T1000 (cell line): ENCODE measurements at places on chromosomes 5 and 9.

DNA sequence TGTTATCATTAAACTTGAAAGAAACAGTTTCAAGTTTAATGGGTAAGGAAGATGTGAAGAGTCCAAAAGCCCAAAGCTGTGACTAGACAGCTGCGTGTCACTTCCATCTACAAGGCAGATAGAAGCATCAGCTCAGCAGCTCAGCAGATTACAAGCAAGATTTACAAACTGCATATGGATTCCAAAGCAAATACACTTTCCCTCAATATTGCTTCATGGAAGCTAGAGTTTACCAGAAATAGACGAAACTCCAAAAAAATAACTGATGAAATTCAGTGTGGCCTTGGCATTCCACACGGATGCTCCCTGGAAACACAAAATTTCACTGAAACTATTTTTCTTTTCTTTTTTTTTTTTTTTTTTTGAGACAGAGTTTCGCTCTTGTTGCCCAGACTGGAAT lies 17.9 kb downstream of the MYO10 start:
- no peak for DNase-seq

GRCh38 chr5:169701910-169702451 lies 64.9 kb downstream of the DOCK2 start:
- DNase-seq = no peak

GRCh38 chr5:88815050-88815789 lies 67.8 kb downstream of the MEF2C start:
- no peak for DNase-seq

DNA sequence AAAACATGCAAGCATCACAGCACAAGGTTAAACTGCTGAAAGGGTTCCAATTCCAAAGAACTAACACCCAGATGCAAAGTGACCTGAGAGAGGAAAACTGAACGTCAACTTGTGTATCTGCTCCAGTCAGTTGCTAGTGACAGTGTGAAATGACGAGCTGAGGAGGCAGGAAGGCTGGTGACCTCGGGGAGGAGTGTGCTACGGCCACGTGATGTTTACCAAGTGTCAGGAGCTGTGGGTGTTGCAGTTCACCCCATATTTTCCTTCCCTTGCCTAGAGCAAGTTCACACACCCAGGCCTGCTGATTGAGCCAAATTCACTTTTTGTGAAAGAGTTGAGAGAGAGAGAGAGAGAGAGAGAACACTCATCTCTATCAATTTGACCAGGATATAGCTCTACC lies 231.6 kb upstream of the ANKH start:
- DNase-seq = no peak

- no peak for DNase-seq
These were observed 122.1 kb downstream of the SNX18 start for GRCh38 chr5:54639621-54640020.

DNA sequence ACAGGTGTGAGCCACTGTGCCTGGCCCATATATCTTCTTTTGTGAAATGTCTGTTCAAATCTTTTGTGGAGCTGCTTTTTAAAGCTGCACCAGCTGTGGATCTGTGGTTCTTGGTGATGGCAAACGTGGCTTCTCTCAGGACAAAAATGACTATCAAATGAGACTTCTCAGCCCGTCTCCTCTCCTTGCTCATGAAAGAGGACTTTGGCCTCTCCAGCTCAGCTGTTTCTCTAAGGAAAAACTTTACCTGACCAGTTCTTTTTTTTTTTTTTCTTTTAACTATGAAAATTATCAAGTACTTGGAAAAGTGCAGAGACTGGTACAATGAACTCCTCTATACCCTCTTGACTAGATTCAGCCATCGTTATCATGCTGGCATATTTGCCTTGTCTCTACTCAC lies 44.8 kb downstream of the RALGPS1 start:
- DNase-seq = no peak

- no peak for DNase-seq
These were observed 11.2 kb upstream of the RIC1 start for GRCh38 chr9:5617749-5618148.

DNA sequence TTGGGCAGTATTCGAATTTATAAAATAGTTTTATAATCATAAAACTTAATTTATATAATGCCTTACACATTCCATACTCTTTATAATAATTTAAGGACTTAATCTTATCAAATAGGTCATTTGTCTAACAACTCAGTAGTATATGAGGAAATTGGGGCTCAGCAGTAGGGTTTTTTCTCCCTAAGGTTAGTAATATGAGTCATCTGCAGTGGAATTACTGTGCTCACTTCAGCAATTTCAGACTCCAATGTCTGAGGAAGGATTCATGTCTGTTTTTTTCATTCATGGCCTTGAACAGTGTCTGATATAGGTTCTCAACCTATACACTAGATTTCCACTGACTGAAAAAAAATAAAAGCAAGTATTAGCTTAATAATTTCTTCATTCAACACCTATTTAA lies 7.4 kb downstream of the DMRTA1 start:
- DNase-seq = no peak

- no peak for DNase-seq
These were observed 1.7 kb downstream of the CKMT2 start for GRCh38 chr5:81234801-81235200.

DNA sequence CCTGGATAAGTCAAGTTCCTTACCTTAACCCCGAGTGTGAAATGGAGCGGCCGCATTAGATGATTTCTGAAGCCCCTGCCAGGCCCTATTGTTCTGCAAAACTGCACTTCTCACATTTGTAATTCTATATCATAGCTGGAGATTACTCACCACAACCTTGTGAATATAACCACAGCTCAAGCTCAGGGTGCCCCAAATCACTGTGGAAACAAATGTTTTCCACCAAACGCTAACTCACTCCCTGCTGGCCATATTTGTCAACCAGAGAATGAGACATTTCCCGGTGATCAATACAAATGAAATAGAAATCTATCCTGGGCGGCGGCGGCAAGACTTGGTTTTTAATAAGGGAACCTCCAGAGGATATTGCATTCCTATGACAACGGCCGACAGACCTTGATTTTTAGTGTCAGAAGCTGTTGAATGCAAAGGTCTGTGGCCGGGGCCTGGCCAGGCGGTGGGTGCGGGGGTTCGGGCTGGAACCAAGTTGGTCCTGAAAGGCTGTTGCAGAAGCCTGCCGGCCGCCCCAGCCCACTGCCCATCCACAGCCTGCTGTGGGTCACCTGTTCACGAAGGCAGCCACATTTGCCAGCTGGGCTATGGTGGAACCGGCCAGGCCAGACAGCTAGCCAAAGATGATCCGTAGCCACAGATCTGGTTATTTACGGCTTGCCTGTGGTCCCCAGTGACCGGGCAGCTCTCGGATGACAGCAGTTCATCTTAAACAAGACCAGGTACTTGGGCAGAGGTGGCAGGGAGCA lies 93.9 kb upstream of the LMX1B start:
- no peak for DNase-seq

GRCh38 chr5:89908876-89909275 lies 500.7 kb downstream of the CETN3 start:
- DNase-seq = no peak

- DNase-seq = no peak
These were observed 153.7 kb upstream of the ADCY2 start for GRCh38 chr5:7242118-7242710.

- DNase-seq = no peak
These were observed 28.8 kb downstream of the MLLT3 start for GRCh38 chr9:20593537-20593936.

DNA sequence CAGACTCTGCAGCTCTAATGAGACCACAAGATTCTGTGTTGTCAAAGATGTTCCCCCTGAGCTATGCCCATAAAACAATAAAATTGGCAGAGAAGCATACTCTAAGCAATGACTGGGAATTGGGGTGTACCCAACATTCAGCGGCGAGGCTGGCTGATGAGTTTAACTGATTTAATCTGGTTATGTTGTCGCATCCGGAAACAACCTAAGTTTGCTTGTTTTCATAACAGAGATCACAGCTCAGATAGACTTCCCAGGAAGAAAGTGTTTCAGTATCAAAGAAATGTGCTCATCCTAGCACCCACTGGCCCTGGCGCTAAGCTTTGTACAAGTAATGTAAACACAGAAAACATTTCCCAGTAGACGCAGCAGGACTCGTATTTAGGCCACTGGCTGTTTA lies 7.4 kb downstream of the SEMA5A start:
- no peak for DNase-seq

DNA sequence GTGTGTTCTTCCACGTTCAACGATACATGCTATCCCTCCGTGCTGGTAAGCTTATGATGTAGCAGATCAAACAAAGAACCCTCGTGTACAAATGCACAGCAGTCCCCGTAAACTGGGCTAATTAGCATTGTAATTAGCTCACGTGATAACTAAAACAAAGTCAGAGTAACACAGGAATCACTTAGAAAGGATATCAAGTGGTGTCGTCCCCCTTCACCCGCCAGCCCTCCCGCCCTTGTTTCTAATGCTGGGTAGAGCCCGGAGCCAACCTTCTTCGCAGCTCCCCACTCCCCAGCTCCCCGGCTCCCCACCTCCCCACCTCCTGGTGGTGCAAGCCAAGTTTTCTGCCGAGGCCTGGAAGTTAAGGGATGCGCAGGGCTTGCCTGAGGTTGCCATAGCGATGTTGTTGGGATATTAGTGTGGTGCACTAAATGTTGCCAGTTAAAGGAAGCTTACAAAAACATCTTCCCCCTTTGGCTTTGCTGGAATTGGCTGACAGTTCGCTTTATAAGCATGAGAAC lies 357.9 kb upstream of the CCNH start:
- DNase-seq = no peak

DNA sequence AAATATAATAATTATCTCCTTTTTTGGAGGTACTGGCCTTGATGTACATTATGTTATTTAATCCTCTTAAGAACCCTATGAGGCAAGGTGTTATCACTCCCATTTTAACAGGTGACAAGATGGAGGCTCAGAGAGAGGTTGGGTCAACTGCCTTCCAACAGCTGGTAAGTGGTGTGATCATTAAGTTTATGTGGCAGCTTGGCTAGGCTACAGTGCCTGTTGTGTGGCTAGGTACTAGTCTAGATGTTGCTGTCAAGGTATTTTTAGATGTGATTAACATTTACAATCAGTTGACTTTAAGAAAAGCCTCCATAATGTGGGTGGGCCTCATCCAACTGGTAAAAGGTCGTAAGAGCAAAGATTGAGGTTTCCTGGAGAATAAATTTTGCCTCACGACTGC lies 21.5 kb downstream of the FABP6 start:
- no peak for DNase-seq

DNA sequence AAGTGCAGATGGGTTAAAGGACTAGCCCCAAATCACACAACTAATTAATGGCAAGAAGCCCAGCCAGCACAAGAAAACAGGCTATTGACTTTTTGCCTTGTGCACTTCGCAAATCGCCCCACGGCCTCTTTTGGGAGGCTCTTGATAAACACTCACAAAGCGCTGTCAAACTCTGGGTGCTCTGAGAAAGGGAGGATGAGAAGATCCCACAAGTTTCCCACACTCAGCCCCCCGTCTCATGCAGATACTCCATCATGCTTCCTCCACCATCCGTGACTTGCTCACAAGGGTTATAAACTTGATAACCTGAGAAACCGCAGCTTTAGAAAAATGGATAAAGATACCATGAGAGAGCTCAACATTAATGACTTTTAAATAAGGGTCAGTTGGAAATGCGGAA lies 219.7 kb downstream of the EBF1 start:
- no peak for DNase-seq

GRCh38 chr5:140044041-140044440 lies 942 bp upstream of the NRG2 start:
- no peak for DNase-seq

- DNase-seq = no peak
These were observed 102.3 kb upstream of the CCDC112 start for GRCh38 chr5:115398719-115399118.

- DNase-seq = peak; percentile 28
These were observed 155.0 kb upstream of the TSLP start for GRCh38 chr5:110916381-110917049.

GRCh38 chr9:37905776-37906175 lies 1.8 kb upstream of the SLC25A51 start:
- DNase-seq = no peak

DNA sequence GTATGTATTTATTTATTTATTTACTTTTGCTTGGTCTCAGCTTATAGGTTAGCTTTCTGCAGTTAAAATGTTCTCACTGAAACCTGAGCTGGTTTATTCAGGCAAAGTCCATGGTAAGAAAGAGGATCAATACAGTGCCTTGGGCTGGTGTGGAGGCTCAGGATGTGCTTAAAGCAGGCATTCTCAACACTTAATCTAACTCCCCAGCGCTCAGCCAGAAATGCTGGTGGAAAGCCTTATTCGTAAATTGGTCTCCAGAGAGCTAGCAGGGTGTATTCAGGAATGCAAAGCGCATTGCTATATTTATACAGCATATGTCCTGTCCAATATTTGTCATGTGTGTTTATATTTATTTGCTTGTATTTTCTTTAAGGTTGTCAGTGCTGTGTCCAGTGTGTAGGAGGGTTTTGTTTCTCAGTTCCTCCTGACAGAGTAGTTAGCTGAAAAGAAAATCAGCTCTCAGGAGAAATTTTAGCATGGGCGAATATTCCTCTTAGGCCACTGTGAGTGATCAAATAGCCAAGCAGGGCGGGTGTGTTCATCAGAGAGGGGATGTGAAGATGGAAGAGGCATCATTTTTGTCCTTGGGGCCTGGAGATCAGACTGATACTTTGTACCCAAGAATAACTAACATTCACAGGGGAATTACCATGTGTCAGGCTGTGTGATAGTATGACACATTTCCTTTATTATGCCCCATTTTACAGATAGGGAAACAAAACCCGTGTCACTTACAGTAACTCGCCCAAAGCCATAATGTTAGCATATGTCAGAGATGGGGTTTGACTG lies 65.8 kb downstream of the DOCK2 start:
- no peak for DNase-seq

- DNase-seq = no peak
These were observed 54.0 kb downstream of the CTNNA1 start for GRCh38 chr5:138807182-138807581.

GRCh38 chr9:22700171-22700570 lies 253.5 kb downstream of the DMRTA1 start:
- no peak for DNase-seq

DNA sequence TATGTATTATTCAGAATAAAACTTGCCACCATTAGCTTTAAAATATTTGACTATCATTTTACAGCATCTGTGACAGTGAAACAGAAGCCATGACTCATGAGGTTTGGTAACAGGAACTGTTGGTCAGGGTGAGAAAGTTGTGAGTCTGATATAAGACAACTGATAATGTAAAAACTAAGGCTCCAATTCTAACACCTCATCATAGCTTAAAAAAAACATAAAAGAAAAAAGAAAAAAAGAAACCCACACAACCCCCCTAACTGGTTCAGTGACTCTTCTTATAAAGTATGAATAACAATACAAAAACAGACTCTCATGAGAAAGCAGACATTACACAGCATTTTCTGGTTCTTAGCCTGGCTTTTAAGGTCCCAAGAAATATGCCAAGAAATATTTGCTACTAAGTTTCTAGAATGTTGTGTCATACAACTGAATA lies 85.8 kb downstream of the MRPS27 start:
- no peak for DNase-seq

DNA sequence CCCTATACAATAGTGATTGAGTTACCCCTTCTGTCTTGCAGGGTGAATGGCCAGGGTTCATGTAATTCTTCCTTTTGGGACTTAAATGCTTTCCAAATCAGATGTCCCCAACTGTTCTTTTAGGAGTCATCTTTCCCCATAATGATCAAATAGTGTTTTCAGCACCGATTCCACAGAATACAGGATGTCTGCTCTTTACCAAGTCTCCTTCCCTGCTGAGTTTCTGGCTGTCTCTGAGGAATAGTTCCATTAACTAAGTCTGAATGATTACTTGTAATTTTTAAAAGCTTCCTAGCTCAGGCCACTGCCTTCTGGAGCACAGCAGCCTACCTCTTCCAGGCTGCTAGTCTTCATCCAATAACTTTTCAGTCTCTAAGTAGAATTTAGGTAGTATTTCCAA lies 630.7 kb upstream of the ZNF608 start:
- no peak for DNase-seq
